ENCODE measurements at places on chromosomes 6 and 20.

GRCh38 chr20:46357030-46357514 lies 48.8 kb upstream of the CDH22 start:
- no peak for DNase-seq

GRCh38 chr6:68126089-68126749 lies 508.9 kb upstream of the ADGRB3 start:
- DNase-seq = no peak

DNA sequence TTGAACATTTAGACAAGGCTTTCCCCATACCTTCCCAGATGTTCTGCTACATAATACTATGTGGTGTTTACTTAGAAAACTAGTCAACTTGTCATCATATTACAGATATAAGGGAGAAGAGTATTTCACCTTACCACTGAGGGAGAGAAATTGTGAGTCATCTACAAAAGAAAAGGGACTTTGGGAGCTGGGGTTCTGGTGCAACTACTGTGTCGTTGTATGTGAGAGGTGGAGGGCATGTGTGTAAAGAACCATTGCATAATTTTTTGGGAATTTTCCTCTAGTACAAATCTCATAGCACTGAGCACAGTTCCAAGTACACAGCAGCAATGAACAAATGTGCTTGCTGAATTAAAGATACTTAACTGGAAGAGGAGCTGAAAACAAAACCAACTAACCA lies 665.6 kb downstream of the DHX35 start:
- no peak for DNase-seq

- DNase-seq = no peak
Observed at GRCh38 chr6:169545982-169546381, 155.8 kb downstream of the WDR27 start.

DNA sequence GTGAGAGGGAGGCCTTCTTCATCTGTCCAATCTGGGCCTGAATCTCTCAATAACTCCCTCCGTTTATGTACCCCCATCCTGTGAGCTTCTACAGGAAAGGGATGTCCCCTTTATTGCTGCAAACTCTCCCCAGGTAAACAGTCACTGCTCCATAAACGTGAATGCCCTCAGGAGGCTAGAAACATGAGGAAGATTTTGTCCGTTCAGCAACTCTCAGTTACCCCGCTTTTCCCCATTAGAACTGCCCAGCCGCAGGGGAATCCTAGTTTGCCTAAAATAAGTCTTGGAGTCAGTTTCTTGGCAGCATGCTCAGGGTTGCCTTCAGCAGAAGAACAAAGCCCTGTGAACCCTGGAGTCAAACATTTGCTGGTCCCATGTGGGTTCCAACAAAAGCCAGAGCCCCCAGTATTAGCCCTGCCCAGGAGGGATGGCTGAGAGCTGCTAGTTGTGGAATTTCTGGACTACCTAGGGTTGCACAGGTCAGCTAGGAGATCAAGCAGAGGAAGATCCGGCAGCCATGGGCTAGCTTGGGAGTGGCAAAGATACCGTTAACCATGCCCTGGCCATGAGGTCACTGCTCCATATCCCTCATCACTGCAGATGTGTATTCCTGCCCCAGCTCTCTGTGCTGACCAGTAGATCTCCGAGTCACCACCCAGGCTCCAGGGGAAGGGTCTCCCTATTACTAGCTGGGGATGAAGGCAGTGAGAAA lies 640 bp downstream of the LRRN4 start:
- DNase-seq = no peak

- no peak for DNase-seq
Observed at GRCh38 chr20:62148908-62149314, 5.3 kb downstream of the SS18L1 start.
